ENCODE measurements at places on chromosomes 13 and 19.

DNA sequence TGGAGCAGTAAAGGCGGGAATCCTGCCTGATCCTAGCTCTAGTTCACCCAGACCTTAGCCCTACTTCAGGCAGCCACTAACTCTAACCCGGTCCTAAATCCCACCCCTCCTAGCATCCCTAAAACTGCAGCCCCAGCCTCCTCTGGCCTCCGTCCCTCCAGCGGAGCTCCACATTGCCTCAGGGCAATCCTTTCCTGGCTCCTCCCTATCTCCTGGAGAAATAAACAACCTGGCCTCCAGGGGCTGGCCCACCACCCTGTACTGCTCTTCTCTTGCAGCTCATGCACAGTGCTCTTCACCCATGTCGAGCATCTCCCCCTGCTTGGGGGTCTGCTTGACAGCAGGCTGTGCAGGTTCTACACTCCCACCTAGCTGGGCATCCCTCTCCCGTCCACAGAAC is 6.7 kb downstream of the POU2F2 start:
- DNase-seq = no peak

DNA sequence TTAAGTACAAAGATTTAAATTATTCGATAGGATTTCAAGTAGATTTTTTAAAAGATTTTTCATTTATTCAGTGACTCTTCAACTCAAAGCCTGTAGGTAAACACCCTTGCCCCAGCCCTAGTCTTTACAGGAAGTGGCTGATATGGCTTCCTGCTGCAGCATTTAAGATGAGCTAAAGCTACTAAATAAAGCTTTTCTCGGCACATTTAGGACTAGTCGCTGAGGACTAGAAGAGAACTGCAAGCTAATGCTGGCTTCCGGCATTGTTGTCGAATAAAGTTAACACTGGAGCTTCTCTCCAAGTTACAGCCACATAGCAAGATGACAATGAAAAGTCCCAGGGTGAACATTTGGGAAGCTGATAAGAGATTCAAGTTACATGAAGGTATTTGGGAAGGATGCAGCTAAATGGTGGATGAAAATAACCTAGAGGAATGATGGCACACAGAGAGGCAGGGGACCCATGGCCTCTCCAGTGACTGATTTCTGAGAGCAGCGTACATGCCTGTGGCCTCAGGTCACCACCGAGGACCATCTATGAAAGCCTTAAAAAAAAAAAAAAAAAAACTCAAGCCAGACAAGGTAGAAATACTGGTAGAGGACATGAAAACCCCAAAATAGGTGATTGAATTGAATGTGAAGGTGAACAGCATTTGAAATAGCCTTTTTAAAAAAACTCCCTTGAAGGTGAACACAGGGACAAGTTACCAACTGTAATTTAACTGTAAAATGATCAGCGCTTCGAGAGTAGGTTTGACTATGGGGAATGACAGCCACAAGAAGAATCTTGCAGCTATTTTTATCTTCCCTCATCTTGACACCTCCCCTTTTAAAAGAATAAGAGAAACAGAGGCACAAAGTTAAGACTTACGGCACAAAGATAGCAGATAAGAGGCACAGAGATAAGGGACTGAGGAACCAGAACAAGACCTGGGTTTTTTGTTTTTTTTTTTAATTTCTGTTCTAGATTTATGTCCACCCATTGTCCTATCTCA is 155.4 kb downstream of the DCT start:
- no peak for DNase-seq

GRCh38 chr19:52336791-52337381 is 843 bp downstream of the ZNF610 start:
- DNase-seq = no peak

DNA sequence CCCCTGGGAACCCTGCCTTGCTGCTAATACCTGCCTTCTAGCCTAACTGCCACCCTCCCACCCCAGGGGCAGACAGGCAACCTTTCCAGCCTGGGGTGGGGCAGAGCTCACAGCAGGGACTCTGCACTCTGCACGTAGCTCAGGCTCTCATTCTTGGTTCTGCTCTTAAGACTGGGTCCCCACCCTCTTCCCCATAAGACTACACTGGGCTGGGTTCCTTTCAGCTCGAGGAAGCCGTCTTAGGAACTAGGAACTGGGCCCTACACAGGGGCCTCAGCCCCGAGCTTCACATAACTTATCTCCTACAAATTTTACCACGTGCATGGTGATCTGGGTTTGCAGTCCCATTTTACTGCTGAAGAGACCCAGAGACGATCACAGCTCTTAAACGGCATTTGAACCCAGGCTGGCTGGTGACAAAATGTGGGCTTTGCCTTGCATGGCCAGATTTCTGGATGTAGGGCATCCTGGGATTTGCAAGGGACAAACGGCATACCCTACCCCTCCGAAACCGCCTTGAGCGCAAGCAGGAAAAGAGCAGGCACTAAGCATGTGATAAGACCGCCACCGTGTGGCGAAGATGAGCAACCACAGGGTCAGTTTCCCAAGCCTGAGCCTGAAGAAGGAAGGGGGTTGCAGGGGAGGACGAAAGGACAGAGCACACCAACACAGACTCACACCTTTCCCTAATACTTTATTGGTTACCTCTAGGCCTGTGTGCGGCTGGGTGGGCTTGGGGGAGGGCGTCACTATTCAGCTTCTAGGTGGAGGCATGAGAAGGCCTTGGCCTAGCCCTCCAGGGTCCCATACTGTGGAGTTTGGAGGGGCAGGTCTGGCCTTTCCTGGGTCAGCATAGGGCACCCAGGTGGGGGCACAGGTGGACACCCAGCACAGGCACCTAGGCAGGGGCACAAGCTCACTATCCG is 5.1 kb downstream of the JUNB start:
- DNase-seq = peak; percentile 84

- DNase-seq = no peak
Observed at GRCh38 chr13:44402899-44403445, 29.3 kb downstream of the SERP2 start.

GRCh38 chr19:56174086-56174485 is 1.7 kb upstream of the GALP start:
- DNase-seq = no peak

DNA sequence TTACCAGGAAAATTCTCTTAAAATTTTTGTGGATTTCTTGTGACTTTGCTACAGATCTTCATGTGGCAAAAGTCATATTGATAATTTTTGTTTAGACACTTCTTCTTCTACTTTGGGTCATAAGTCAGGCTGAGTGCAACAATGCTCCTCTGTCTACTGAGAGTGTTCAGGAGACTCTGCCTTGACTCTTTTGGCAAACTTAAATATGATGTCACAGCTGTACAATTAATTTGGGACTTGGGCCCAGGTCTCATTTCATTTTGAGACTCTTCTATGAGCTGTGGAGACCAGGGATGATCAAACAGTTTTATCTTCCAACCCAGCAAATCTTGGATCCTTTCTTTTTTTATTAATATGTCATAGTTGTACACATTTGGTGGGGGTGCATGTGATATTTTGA is 19.7 kb upstream of the IPO5 start:
- no peak for DNase-seq

DNA sequence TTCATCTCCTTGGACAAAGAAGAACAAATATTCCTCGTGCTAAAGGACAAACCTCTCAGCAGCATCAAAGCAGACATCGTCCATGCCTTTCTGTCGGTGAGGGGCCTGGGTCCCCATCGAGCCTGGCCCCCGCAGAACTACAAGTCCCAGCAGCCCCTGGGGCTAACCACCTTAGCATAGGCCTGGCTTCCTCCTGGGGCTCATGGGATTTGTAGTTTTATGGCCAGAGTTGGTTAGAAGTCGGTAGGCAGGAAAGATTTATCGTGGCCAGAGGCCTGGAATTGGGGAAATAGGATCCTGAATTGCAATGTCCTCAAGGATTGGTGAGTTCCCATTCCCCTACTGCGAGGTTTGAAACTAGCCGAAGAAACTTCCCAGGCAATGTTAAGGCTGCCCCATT is 19.6 kb downstream of the TMEM150B start:
- peak; percentile 68 for DNase-seq

DNA sequence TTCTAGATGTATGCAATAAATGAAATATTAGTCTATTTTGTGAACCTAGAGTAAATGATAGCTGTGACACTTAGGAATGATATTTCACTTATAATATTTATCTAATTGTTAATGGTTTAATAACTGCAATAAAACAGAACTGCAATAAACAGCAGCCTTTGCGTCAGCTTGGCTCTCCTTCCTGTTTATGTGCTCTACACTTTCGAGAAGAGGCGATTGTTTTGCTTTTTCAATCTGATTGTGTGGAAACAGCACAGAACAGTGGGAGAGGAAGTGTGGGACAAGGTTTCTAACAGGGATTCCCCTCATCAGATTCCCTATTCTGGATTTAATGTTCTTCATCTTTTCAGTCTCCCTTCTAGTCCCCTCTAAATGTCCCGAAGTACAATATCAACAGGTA is 17.3 kb upstream of the TRPC4 start:
- DNase-seq = no peak

DNA sequence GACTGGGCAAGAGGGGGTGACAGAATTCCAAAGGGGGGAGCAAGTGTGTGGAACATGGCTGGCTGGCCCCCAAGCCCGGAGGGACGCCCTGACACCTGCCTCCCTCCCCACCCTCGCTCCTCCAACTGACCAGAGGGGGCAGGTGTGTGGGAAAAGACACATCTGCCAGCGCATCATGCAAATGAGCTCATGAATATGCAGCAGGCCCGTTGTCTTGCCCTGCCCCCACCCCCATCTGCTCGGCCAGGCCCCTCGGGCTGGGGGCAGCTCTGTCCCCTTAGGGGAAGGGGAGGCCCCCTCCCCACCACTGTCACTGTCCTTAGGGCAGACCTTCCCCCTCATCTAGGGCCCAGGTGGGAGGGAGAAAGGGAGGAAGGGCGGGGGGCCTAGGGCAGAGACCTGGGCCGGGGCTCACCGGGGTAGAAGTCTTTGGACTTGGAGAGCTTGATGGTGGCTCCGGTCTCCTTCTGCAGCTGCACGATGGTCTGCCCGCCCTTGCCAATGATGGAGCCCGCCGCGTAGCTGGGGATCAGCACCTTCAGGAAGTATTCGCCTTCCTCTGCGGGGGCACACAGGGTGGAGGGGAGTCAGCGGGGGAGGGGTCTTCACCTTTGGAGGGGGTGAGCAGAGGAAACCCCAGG is 12.9 kb downstream of the NOVA2 start:
- DNase-seq = no peak

DNA sequence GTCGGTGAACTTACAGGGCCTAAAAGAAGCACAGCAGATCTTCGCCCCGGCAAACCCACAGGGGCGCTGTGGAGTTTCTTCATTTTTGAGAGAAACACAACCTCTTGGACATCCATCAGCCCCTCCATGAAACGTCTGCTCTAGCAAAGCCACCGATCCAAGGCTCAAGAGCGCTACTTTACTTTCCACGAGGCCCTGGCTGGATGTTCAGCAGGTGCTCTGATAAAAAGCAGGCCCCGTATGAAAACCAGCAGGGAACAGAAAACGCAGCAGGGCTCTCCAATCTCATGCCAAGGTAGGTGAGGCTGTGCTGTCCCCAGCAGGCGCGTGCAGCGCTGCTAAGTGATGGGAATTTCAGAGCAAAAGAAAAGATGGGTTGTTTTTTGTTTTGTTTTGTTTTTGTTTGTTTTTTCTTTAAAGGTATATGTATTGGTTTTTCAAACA is 86.7 kb downstream of the IRS2 start:
- no peak for DNase-seq

DNA sequence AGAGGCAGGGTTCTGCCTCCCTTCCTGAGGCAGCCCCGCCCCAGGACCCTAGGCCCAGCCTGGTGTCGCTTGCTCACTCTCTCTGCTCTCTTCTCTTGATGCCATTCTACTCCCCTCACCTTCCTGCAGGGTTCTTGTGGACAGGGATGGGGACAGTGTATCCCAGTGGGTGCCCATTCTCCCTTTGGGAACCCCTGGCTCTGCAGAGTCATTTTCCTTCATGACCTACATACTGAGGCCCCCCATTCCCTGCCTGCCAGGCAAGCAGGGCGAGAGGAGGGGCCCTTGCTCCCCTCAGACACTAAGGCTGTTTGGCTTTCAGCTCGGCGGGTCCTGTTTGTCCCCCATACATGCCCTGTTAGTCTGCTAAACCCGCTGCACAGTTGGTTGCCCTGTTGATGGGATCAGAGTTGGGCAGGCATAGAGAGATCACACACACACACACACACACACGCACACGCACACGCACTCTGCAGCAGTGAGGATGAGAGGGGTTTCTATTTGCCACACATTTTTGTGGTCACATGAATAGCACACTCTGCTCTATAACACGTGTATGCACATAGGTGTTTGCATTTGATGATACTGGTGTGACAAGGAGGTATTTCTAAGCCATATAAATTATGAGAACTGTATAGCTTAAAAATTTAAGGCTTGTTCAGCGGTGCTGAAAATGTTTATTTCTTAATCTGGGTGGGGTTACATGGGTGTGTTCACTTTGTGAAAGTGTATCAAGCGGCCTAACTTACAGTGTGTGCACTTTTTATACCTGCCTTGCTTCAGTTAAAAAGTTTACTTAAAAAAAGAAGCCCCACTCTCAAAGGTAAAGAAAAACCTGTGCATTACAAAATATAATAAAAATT is 20.3 kb downstream of the NFIX start:
- no peak for DNase-seq

- peak; percentile 7 for DNase-seq
Observed at GRCh38 chr13:42039457-42039945, 8.9 kb upstream of the DGKH start.

GRCh38 chr13:76638882-76639281 is 247.3 kb downstream of the KCTD12 start:
- no peak for DNase-seq

GRCh38 chr19:49875857-49876421 is 1.2 kb downstream of the AKT1S1 start:
- peak; percentile 68 for DNase-seq

- peak; percentile 25 for DNase-seq
Observed at GRCh38 chr19:29668746-29669609, 3.7 kb downstream of the PLEKHF1 start.

DNA sequence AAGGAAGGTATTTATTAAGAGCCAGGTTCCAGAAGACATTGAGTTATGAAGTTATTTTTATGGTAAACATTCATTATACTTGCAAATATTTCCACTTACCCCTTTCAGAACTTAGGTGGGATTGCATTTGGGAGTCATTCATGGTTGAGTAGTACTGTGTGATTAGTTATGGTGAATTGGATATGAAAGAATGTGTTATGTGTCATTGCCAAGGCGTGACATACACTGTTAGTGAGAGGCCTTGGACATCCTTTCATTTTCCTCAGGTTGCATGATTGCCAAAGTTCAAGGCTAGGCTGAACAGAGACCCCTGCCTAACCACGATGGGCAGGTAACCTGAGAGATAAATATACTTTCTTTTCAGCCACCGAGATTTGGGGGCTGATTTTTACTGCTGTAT is 40.9 kb upstream of the MYO16 start:
- no peak for DNase-seq

DNA sequence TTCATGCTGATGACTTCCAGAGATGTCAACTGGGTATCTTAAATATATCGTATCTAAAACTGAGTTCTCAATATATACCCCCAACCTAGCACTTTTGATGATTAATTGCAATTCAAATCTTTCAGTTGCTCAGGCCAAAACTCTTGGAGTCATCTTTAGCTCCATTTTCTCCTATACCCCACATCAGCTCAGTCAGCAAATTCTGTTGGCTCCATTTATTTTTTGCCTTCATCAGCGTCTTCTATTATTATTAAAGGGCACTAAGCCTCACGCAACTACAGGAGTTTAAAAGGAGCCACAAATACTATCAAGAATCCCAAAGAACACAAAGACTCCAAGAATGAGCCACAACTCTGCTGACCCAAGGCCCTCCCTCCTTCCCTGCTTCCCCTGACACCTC is 134.9 kb downstream of the KCTD12 start:
- DNase-seq = no peak

- no peak for DNase-seq
Observed at GRCh38 chr19:35427187-35427586, 20.9 kb upstream of the FFAR2 start.

All from stimulated activated CD4-positive, alpha-beta T cell treated with anti-CD3 and anti-CD28 coated beads, Interleukin-15, amount 100 ng/mL, for 24 hours (primary cell).